Activated naive CD4-positive, alpha-beta T cell (primary cell): ENCODE measurements at places on chromosomes 6 and 20.

GRCh38 chr6:38354905-38355304 is 284.8 kb downstream of the BTBD9 start:
- no peak for DNase-seq

DNA sequence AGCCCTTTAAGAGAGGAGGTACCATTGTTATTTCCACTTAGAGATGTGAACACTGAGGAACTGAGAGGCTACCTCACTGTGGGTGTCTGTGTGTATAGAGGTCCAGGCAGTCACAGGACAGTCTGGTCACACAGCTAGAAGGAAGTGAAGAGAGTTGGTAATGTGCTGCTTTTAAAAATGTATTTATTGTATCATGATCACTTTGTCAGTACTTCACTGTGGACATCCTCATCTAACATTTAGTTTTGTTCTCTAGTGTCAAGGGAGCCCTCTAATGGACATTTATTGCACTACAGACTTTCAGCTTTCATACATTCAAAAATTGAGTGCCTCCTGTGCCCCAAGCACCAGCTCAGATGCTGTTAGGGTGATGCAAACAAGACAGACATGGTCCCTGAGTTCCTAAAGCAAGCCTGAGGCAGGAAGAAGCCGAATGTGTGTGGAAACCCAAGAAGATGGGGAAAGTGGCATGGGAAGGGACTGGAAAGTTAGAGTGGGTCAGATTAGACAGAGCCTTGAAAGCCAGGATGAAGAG is 123.0 kb downstream of the SLC16A10 start:
- DNase-seq: no peak

- no peak for DNase-seq
Observed at GRCh38 chr6:109117346-109118035, 22.2 kb downstream of the CEP57L1 start.

DNA sequence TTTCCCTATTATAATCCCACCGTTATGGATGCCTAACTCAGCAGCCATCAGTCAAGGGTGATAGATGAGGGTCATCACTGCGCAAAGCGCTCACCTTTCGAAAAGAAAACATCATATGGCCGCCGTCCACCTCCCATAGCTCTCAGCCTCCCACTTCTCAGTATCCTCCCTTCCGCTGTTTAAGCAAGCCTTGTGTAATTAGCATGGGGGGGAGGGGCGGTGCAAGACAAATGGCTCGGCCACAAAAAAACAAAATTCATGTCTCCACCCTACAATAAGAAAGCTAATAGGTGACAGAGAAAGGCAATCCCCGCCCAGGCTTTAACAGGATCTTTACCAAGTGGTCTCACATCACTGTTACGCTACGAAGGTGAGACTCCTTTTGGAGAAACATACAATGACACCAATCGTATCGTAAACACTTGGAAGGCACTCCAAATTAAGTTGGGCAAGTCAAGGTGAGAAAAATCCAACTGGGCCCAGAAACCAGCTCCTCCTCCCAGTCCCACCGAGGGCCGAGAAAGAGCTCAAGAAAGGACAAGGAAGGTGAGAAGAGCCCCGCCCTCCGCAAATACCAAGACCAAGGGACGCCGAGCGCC is 645 bp downstream of the DDX39B start:
- no peak for DNase-seq

DNA sequence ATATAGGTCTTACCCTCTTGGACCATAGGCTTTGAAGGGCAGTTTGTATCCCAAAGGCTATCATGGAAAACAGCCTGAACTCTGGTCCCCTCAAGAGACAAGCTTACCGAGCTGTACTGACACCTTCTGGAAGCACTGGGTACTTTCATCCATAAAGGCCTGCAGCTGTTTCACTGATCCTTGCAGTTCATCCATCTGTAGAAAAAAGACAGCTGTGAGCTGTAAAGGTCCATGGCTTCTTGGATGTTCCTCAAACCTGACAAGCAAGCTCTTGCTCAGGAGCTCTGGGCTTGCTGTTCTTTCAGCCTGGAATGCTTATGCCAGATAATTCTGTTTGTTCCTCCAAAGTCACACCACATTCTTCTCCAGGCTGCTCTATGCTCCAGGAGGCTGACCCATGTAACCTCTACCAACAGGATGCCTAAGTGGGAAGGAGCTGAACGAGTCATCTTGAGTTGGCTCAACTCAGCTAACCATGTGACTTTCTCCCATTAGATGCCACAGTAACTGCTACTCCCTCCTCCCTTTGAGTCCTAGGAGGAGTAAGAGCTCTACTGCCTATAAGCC is 8.8 kb upstream of the NDRG3 start:
- no peak for DNase-seq

GRCh38 chr6:77930952-77931351 is 278.1 kb downstream of the MEI4 start:
- no peak for DNase-seq

DNA sequence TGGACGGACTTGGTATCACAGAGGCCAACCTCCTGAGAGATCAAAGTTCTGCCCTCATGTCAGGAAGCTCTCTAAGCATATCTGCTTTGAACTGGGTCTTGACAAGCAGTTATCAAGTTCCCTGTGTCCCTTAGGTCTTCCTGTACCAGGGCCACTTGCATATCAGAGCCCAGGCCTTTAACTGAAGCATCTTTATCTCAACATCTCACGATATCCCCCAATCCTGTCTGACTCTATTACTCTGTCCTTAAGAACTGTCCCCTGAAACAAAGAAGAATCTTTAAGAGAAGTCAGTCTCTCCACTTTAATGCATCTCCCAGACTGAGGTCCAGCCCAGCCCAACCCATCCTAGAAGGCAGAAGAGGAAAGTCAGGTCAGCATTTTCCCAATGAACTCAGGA is 8.2 kb downstream of the MAS1L start:
- no peak for DNase-seq

- DNase-seq: no peak
Observed at GRCh38 chr20:8798505-8798904, 270.4 kb upstream of the PLCB4 start.

DNA sequence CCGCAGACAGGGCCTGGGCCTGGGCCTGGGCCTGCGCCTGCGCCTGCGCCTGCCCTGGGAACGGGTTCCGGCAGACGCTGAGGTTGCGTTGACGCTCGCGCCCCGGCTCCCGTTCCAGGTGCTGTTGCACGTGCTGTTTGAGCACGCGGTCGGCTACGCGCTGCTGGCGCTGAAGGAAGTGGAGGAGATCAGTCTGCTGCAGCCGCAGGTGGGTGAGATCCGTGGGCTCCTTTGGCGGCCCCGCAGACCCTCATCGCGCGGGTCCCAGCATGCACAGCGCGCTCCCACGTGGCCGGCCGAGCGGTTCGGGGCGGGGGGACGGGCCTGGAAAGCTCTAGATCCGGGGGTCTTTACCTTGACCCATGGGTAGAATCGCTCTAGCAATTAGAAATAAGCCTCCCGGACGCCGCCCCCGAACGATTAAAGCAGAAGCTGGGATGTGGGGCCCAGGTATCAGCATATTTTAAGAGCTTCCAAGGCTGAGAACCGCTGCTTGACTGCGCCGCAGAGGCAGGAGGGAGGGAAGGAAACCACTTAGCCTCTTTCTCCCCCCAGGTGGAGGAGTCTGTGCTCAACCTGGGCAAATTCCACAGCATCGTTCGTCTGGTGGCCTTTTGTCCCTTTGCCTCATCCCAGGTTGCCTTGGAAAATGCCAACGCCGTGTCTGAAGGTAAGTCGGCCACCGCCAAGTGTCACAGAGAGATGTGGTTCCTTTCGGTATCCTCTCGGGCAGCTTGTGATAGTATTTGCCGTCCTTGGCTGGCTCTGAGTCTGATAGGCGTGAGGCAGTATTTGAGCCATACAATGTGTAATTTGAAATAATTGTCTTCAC is 508 bp downstream of the NOP56 start:
- DNase-seq: no peak

DNA sequence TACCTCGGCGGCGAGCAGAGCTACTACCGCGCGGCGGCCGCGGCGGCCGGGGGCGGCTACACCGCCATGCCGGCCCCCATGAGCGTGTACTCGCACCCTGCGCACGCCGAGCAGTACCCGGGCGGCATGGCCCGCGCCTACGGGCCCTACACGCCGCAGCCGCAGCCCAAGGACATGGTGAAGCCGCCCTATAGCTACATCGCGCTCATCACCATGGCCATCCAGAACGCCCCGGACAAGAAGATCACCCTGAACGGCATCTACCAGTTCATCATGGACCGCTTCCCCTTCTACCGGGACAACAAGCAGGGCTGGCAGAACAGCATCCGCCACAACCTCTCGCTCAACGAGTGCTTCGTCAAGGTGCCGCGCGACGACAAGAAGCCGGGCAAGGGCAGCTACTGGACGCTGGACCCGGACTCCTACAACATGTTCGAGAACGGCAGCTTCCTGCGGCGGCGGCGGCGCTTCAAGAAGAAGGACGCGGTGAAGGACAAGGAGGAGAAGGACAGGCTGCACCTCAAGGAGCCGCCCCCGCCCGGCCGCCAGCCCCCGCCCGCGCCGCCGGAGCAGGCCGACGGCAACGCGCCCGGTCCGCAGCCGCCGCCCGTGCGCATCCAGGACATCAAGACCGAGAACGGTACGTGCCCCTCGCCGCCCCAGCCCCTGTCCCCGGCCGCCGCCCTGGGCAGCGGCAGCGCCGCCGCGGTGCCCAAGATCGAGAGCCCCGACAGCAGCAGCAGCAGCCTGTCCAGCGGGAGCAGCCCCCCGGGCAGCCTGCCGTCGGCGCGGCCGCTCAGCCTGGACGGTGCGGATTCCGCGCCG is 994 bp downstream of the FOXC1 start:
- no peak for DNase-seq

GRCh38 chr6:47865206-47865605 is 83.4 kb downstream of the OPN5 start:
- no peak for DNase-seq

GRCh38 chr6:10681795-10682194 is 12.6 kb downstream of the C6orf52 start:
- no peak for DNase-seq

DNA sequence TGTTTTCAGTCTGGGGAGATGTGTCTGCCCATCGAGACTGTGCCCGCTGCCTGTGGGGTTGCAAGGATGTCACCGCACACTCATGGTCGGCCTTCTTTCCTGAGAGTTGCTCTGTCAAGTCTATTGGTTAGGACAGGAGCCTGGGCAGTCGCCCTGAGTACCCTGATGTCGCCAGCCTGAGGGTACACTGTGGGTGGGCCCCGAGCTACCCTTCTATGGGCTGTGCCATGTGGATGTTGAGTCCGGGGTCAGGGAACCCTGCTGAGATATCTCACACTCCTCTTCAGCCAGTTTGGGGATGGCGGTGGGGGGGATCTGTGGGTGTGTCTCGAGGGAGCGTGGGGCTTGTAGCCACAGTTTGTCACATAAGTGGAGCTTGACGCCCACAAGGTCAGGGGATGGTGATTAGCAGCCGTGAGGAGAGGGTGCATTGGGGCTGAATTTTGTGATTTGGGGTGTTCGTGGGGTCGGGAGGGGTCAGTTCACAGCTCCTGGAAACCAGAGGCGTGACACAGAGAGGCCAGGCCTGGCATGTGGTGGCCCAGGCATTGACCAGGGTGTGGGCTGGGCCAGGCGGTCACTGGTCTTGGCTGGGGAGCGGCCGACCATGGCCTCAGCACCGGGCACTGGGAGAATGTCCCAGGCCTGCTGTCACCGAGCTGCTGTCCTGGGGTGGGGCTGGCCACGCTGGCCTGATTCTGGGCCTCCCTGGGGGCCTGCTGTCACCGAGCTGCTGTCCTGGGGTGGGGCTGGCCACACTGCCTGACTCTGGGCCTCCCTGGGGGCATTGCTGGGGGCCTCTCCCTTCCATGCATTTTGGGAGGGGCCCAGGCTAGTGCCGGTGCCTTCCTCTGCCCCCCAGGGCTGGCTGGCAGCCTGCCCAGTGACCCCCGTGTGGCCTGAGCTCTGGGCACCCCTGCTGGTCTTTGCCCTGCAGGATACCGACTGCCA is 1.6 kb upstream of the NPBWR2 start:
- no peak for DNase-seq

DNA sequence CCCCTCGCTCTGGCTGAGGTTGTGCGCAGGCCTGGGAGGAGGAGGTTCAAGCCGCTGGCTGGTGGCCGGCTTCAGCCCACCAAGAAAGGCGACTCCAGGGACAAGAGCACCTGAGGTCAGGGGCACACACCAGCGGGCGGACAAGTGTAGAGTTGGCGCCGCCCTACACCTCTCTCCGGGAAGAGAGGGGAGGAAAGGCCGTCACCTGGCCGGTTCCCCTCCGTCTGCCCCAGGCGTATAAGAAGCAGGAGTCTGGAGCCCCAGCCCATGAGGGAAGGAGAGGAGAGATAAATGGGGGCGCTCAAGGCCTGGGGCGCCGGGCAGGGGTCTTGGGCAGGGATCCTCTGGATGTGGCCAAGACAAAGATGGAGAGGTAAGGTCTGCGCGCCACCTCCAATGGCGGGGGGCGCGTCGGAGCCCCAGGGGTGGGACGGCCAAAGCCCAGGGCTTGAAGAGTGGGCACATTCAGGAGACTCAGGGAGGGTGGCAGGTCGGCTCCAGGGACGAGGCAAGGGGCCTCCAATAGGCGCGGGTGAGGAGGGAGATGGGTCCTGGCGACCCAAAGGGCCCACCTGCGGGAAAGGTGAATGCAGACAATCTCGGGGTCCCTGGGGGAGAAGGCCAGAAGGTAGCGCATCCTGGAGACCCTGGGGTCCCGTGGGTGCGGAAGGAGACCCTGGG is 826 bp downstream of the RIMS4 start:
- DNase-seq: no peak

GRCh38 chr6:24859608-24860200 is 61.0 kb upstream of the ARMH2 start:
- no peak for DNase-seq

DNA sequence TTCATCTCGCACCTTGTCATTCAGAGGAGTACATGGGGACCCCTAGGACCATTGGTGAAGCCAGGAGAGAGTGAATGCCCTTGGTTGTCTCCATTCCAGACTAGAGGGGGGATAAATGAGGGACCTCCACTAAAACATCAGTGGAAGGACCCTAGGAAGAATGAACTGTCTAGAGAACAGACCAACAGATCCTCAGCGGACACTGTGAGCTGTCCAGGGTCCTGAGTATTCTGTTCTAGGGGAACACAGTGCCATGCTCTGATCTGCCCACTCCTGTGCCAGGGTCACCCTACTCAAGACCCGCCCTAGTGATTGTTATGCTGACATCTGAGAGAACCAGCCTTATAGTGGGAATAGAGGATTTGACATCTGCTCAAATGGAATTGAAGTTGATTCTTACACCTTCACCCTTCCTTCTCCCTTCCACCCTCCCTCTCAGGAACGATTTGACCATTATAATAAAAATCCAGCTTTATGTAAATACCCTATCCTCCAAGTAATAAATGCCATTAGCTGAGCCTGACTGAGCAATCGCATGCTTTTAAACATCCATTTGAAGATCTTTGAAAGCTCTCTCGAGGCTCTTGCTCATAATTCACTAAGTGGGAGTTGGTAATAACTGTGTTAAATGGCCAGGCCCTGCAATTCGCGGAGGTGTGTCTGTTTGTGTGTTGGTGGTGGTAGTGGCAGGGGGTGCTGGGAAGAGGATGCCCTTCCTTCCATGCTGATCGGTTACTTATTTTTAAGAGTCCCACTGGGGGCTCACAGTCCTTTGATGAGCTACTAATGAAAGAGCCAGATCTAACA is 43.6 kb upstream of the SLC32A1 start:
- DNase-seq: no peak

DNA sequence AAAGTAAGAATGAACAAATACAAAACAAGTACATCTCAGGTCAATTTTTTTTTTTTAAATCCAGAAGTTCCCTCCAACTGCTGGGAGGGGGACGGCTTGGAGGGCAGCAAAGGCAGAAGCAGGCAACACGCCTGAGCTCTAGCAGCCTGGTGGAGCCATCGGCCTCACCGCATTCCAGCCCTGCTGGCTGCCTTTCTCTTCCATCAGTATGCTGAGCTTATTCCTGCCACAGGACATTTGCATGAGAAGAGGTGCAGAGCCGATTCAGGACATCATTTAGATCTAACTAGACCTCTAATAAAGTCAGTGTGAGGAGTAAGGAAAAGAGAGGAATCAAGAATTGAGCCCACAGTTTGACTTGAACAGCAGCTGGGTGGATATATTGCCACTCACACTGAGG is 318.8 kb downstream of the ZFAND3 start:
- no peak for DNase-seq
